ENCODE measurements at places on chromosomes 11 and 22.

DNA sequence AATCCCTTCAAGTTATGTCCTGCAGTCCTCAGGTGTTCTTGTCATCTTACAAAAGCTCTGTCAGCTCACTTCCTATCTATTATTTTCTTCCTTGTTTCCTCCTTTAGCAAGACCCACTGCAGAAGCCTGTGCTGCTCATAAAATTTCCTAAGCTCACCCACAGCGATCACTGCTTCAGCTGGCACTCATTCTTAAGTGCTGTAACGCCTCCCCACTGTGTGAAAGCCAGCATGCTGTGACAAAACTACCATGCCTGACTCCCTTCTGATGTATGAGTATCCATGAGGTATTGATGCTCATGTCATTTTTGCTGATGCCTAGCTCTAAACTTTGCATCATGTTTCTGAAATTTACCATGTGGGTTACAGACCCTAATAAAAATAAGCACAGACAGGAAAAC is 41.5 kb upstream of the CNTN5 start:
- no peak for DNase-seq

- DNase-seq: peak; percentile 78
Observed at GRCh38 chr11:13210424-13210823, 67.2 kb upstream of the BMAL1 start.

DNA sequence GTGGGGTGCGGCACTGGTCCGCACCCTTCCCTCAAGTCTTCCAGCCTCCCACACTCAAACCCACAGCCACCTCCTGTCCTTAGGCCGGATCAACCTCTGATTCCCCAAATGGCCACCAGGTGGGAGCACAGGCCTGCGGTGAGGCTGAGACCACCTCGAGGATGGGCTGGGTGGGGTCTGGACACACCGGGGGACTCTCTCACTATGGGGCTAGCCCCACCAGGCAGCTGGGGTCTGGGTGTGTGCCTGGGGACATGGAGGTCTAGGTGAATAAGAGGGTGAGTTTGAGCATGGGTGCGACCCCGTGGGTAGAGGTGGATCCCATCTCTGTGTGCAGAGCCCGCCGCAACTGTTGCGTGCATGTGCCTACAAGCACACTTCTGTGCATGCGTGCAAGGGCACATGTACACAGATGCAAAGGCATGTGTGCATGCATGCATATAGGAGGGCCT is 32.6 kb downstream of the MYO18B start:
- DNase-seq: no peak

- DNase-seq: no peak
Observed at GRCh38 chr22:21753374-21754111, 17.9 kb upstream of the YPEL1 start.

- no peak for DNase-seq
Observed at GRCh38 chr11:69339983-69340565, 46.1 kb downstream of the MYEOV start.

DNA sequence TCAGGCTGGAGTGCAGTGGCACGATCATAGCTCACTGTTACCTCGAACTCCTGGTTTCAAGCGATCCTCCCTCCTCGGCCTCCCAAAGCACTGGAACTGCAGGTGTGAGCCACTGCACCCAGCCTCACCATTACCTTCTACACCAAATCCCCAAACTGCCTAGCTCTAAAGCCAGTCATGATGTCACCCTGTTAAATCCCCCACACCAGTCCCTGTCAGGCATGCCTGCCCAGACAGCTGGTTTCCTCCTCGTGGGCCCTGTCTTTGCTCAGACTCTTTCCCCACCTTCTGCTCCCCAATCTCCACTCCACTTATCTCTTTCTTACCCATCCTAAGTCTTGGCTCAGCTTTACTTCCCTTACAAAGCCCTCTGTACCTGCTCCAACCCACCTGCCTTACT is 12.5 kb upstream of the EXPH5 start:
- no peak for DNase-seq

DNA sequence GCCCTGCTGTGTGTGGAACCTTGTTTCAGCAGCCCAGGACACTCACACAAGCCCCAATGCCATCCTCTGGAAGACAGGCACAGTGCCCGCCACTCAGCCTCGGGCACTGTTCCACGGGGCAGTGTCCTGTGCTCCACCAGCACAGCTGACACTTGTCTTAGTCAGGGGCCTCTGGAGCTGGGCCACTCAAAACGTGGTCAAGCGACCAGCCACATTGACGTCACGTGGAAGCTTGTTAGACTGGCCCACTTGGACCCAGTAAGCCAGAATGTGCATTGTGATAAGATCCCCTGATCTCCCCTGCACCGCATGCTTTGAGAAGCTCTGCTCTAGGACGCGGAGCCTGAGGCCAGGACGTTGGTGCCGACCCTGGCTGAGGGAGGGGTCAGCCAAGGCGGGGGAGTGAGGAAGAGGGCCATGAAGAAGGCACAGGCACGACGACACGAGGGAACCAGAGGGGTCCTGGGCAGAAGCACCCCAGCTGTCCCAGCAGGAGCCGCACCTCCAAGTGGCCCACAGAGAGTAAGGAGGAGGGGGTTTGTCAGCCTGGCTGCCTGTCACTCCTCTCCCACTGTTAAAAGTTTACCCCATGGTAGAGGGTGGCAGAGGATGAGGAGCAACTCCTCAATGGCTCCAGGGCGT is 64.6 kb downstream of the LINC01488 start:
- DNase-seq: no peak

DNA sequence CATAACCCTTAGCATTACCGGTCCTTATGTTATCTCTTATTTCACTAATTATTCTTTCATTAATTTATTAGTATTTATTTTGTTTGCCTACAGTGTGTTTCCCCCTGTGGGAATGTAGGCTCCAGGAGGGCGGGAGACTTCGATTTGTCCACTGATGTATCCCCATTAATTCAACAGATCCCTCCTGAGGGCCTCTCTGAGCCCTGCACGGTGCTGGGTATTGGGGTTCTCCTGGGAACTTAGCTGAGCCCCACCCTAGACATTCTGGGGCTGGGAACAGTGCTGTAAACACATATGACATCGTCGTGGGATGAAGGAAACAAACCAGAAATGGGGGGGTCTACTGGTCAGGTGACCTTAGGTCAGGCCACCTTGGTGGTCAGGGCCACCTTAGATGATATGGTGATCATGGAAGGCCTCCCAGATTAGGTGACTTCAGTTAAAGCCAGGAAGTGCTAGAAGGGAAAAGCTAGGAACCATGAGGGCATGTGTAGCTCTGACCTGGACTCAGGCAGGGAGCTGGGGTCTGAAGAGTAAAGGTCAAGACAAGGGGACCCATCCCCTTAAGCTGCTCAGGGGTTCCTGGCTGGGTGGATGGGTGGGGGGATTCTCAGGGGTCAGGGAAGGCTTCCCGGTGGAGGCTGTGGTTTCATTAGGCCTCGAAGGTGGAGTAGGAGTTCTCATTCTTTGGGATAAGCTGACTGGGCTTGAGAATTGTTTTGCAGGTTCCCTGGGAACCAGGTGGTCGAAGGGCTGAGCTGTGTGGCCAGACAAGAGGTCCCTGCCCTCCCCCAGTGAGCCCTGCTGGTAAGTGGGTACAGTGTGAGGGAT is 1.0 kb downstream of the PHETA2 start:
- DNase-seq: no peak

GRCh38 chr11:129930296-129930695 is 34.9 kb upstream of the NFRKB start:
- no peak for DNase-seq

DNA sequence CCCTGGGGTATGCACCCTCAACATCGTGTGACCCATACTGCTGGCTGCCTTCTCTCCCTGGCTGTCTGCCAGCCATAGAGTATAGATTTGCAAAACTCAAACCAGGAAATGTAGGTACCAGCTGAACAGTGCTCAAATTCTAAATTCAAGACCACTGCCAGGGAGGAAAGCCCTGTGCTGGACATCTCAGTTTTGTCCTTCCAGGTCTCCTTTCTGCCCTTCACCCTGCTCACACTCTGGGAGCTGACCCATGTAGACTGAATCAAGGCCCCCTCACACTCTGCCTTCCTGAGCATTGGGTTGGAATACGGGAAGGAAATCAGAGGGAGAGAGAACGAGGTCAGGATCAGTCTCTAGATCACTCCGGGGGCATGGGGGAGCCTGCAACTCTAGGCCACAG is 12.4 kb upstream of the DRD2 start:
- no peak for DNase-seq

GRCh38 chr11:66332371-66333219 is 3.6 kb downstream of the RIN1 start:
- no peak for DNase-seq

- DNase-seq: no peak
Observed at GRCh38 chr22:45602824-45603595, 68.6 kb upstream of the ATXN10 start.

- DNase-seq: no peak
Observed at GRCh38 chr22:44473580-44473979, 24.5 kb downstream of the RTL6 start.

DNA sequence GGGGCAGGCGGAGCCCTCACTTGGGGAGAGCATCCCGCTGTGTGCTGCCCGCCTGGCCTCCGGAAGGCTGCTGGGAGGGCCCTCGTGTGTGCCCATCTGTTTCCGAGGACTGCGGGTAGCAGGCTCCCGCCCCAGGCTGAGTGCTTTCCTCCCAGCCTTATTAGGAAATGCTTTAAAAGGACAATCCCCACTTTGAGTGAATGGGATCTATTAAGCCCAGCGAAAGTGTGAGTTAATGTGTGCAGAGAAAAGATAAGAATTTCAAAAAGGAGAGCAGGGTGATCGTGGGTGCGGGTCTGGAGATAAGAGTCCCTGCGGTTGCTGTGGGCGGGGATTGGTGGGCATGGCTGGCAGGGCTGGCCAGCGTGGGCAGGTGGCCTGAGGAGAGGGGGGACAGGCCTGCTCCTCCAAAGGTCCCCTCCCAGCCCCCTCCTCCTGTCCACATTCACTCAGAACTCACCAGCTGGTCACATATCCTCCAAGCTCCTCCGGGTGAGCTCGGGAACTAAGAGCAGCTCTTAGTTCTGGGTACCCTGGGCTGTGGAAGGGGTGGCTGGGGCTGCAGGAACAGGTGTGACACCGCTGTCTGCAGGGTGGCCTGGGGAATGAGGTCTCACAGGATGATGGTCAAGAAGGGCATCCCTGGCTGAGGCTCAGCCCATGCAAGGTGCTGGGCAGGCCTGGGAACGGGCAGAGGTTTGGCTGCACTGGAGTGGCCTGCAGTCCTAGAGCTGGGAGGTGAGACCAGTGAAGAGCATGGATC is 1260.3 kb downstream of the BRD1 start:
- no peak for DNase-seq

GRCh38 chr11:61923166-61924063 is 6.0 kb upstream of the RAB3IL1 start:
- DNase-seq: no peak

DNA sequence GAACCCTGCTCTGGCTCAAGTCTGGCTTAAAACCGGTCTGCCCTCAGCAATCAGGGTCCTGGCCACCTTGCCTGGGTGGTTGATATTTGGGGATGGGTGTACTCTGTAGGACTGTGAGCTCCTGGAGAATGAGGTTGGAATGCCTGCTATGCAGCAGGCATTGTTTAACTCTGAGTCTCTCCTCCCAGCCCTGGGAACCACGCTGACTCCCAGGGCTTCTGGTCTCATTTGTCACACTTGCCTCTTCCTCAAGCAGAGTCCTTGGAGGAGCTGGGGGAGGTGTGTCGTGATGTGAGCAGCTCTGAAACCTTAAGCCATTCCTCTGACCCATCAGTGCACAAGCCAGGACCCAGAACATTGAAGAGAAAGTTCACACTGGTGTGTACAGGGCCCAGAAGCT is 340.1 kb downstream of the MN1 start:
- DNase-seq: peak; percentile 80

GRCh38 chr22:50268655-50269113 is 1.5 kb downstream of the MAPK11 start:
- DNase-seq: no peak

- no peak for DNase-seq
Observed at GRCh38 chr11:111336582-111337256, 38.4 kb downstream of the POU2AF3 start.

GRCh38 chr11:112693781-112694180 is 267.4 kb upstream of the NCAM1 start:
- no peak for DNase-seq

DNA sequence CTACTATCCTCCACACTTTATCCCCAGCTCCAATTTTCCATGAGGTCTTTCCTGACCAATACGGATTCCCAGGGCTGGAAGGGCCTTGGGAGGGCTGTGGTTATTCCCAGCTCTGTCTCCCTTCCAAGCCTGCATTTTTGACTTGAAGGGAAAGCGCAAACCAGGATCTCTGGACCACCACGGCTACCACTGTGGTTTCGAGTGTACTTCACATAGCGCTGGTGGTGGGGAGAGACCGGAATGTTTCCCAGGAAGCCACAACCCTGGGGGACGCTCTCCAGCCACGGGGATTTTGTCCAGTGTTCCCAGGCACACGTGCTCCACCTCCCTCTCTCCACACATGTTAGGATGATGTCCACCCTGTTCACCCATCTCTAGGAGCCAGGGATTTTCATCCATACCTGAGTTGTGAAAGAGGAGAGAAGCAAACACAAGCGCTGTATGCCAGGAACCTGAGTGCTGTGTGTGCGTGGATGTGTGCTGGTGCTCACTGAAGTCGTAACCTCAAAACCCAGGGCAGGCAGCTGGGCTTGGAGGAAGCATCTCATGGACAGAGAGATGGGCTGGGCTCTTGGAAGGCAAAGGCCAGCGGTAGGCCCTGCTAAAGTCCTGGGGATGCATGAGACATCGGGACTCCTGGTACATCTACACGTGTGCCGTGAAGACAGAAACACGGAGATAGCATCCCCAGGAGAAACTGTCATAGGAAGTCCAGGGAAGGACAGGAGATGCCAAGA is 1.3 kb upstream of the NPTXR start:
- no peak for DNase-seq

DNA sequence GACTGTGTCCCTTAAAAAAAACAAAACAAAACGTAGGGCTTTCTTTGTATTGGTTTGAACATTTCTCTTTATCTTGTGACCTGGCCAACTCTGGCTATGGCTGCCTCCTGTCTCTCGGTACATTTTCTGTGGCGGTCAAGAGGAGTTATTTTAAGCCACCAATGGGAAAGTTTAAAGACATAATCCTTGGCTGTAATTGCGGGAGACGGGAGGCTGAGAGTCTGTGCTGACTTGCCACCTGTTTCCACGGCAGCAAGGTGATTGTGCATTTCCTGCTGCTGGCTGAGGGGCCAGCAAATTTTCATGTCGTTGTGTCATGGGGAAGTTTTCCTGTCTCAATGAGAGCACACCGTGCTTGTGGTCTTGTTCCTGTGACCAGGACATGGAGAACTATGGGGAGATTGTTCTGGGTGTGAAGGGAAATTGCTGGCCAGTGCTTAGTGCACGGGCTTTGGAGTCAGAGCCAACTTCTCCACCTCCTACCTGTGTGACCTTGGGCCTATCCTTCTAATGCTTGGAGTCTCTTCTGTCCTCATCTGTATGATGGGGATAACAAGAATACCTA is 11.0 kb downstream of the PTPRJ start:
- no peak for DNase-seq

Measured in SW 1271 (cell line).